ENCODE measurements at places on chromosomes 4 and X. TPM values are rescaled to one million over a fixed set of nuclear protein-coding genes. Genes with fewer than 3 reads are reported as not detected.

SRPX2 gene
- 27.1 TPM for total RNA-seq

F11 gene
- not detected for total RNA-seq

SLC7A11 gene
- 1.2 TPM for total RNA-seq

PRICKLE3 gene
- 4.7 TPM for total RNA-seq

RAPGEF2 gene
- 78.7 TPM for total RNA-seq

LUZP4 gene
- total RNA-seq: not detected

MAEA gene
- 25.6 TPM for total RNA-seq

ACE2 gene
- 2.1 TPM for total RNA-seq

FSTL5 gene
- 2.1 TPM for total RNA-seq

USP51 gene
- total RNA-seq: 6.6 TPM

RNF128 gene
- total RNA-seq: 13.7 TPM

NAP1L2 gene
- total RNA-seq: 7.2 TPM

DRD5 gene
- total RNA-seq: 0.11 TPM

FRMD7 gene
- total RNA-seq: 0.48 TPM

SLC30A9 gene
- 80.3 TPM for total RNA-seq

PPEF2 gene
- not detected for total RNA-seq

STATH gene
- total RNA-seq: not detected

TREX2 gene
- 0.21 TPM for total RNA-seq

PRDM5 gene
- total RNA-seq: 76.5 TPM

FOXR2 gene
- total RNA-seq: not detected

UCHL1 gene
- 37.2 TPM for total RNA-seq

TRPC3 gene
- total RNA-seq: 10.0 TPM

SPANXN4 gene
- total RNA-seq: not detected

HHIP gene
- total RNA-seq: 38.5 TPM

GATA1 gene
- total RNA-seq: not detected

MAOA gene
- total RNA-seq: 50.6 TPM

CLIC2 gene
- 13.6 TPM for total RNA-seq

CCDC160 gene
- total RNA-seq: 1.3 TPM

HPGDS gene
- total RNA-seq: 19.3 TPM

SMIM31 gene
- 0.42 TPM for total RNA-seq

TRIM60 gene
- not detected for total RNA-seq

SLC25A5 gene
- total RNA-seq: 76.6 TPM

POU3F4 gene
- not detected for total RNA-seq

NLRP2B gene
- total RNA-seq: not detected

PCDH7 gene
- total RNA-seq: 121 TPM

MYOZ2 gene
- 11.3 TPM for total RNA-seq

PORCN gene
- total RNA-seq: 2.7 TPM

NXF2 gene
- total RNA-seq: not detected
